ENCODE measurements at places on chromosomes 16 and 17.
A peak's percentile ranks its signal among the peaks of the same experiment; 100 is the strongest.

- no peak for DNase-seq
Measured at GRCh38 chr17:58252141-58252540, 13.8 kb downstream of the LPO start.

GRCh38 chr17:36627101-36627500 lies 25.7 kb downstream of the MRM1 start:
- no peak for DNase-seq

GRCh38 chr17:47716375-47716774 lies 16.7 kb upstream of the TBX21 start:
- DNase-seq = no peak

DNA sequence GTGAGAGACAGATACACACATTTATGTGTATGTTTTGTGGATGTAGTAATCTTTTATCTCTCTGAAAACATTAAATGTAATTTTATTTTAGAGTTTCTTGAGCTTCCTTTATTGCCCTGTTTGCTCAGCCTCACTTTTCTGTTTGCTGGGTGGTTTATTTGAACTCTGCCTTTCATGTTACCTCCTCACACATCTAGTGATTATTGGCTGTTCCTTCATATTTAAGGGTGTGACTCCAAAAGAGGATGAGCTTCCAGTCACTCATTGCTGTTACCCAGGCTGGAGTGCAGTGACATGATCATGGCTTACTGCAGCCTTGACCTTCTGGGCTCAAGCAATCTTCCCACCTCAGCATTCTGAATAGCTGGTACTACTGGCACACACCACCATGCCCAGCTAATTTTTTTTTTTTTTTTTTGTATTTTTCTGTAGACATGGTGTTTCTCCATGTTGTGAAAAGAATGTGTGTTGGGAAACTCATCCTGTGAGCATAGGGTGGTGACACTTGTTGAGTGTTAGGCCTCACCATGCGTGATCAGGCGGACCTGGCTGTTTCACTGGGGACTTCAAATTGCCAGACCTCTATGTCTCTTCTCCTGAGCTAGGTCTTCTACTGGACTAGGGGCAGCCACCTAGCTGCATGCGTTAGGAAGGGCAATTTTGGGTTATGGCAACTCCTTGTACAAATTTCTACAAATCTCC lies 37.8 kb downstream of the GOSR1 start:
- DNase-seq = no peak

GRCh38 chr16:85245307-85246172 lies 133.3 kb upstream of the CIBAR2 start:
- peak; percentile 19 for DNase-seq

DNA sequence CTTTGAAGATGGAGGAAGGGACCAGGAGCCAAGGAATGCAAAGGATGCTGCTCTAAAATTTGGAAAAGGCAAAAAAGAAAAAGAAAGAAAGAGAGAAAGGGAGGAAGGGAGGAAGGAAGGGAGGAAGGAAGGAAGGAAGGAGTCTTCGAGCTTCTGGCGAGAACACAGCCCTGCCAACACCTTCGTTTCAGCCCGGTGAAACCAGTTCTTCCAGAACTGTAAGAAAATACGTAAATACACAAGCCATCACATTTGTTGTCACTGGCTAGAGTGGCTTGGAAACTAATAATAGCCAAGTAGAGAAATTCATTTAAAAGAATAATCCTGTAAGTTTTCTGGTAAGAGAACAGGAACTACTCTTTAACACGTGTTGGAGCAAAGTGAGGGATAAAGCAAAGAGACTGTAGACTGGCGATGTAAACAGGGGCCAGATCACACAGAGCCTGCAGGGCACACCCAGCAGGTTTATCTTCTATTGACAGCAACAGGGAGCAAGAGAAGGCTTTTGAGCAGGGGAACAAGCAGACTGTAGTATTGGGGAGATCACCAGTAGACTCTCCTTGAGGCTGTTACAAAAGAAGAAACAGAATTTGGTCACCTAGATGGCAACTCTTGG lies 188.7 kb upstream of the MPHOSPH6 start:
- DNase-seq = no peak

DNA sequence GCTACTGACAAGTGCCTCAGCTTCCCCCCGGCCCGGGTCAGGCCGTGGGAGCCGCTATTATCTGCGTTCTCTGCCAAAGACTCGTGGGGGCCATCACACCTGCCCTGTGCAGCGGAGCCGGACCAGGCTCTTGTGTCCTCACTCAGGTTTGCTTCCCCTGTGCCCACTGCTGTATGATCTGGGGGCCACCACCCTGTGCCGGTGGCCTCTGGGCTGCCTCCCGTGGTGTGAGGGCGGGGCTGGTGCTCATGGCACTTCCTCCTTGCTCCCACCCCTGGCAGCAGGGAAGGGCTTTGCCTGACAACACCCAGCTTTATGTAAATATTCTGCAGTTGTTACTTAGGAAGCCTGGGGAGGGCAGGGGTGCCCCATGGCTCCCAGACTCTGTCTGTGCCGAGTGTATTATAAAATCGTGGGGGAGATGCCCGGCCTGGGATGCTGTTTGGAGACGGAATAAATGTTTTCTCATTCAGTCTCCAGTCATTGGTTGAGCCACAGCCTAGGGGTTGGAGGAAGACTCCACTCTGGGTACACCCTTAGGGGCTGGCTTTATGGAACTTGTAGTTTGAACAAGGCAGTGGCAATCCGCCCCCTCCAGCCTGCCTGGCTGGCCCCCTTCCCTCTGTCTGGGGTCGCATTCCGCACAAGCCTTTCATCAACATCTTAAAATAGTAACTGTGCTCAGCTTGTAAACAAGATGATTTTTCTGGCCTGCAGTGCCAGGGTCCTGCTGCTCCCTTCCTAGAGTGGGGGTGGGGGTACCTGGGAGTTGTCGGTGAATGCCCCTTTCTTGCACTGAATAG lies 4.1 kb downstream of the SYNGR2 start:
- no peak for DNase-seq

- DNase-seq = no peak
Measured at GRCh38 chr17:66803474-66803951, 31.4 kb upstream of the CACNG5 start.

- no peak for DNase-seq
Measured at GRCh38 chr16:56591377-56592060, 2.2 kb downstream of the MT3 start.

DNA sequence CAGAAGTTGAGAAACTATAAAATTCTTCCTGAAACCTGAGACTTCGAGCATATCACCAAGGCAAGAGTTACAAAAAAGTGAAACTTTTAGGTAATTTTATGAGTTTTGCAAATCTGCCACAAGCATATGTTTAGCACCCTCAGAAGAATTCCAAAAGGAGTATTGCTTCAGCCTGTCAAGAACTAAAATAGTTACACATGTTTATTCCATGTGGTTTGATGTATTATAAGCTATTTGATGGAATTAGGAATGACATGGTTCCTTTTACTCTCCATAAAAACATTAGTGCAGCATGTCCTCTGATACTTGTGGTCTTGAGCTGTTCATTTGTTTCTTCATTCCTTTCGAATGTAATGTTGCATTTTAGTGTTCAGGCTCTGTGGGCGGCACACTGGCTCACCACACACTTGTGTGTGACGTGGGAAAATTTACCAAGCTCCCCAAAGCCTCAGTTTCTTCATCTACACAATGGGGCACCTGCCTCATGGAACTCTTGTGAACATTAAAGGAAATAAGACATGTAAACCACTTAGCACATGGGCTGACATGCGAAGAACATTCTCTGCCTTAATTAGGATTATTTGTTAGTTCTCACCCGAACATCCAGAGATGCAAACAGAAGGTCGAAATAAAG lies 204.2 kb upstream of the FOXF1 start:
- DNase-seq = no peak

- no peak for DNase-seq
Measured at GRCh38 chr16:82655072-82655714, 28.4 kb downstream of the CDH13 start.

- DNase-seq = no peak
Measured at GRCh38 chr17:47009759-47010594, 30.9 kb upstream of the RPRML start.

DNA sequence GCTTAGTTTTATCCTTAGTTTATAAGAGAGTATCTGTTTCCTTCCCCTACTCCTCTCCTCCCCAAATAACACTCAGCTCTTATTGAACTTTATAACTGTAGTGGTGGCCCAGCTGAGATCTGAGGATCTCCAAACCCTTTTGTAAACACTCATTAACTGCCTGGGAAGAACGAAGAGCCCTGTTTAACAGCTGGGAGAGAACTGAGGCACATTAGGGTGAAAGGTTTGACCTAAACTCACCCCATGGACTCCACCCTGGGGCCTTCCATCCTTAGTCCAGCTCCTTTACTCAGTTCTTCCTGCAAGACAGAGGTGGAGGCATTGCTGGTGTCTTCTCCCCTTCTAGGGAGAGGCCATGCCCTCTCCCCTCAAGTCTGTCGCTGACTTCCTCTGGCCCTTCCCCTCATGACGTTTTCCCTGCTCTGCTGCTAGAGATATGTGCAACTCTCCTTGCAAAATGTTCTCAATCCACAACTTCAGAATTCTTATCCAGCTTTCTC lies 1.2 kb upstream of the RARA start:
- no peak for DNase-seq

- no peak for DNase-seq
Measured at GRCh38 chr17:64115043-64115698, 14.8 kb downstream of the ERN1 start.

DNA sequence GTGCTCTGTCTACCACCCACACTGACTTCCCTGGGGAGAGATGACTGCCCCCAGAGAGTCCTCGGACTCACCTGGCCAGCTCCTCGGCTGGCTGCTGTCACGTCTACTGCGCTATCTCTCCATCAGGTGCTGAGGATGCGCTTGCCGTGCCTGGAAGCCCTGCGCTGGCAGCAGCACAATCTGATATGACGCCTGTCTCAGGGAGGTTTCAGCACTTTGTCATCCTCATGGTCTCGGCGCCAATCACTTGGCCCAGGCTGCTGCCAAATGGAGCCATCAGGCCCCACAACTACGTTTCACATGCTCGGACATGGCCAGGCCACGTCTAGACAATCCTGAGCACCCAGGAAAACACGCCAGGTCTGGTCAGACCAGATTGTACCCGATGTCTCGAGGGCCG lies 46.7 kb downstream of the FOXL1 start:
- DNase-seq = no peak

GRCh38 chr16:56371660-56371937 lies 53.7 kb downstream of the AMFR start:
- DNase-seq = no peak

GRCh38 chr16:67327743-67328142 lies 1.1 kb downstream of the LRRC36 start:
- no peak for DNase-seq

- no peak for DNase-seq
Measured at GRCh38 chr17:60231234-60231633, 81.5 kb downstream of the CA4 start.

- DNase-seq = no peak
Measured at GRCh38 chr16:85475233-85475632, 137.9 kb upstream of the GSE1 start.

Measured in activated CD8-positive, alpha-beta memory T cell treated with anti-CD3 and anti-CD28 coated beads for 1 hour (primary cell).